M059J (cell line): ENCODE measurements at places on chromosomes 6 and 20. TPM values are rescaled to one million over a fixed set of nuclear protein-coding genes. Genes with fewer than 3 reads are reported as not detected.

DNA sequence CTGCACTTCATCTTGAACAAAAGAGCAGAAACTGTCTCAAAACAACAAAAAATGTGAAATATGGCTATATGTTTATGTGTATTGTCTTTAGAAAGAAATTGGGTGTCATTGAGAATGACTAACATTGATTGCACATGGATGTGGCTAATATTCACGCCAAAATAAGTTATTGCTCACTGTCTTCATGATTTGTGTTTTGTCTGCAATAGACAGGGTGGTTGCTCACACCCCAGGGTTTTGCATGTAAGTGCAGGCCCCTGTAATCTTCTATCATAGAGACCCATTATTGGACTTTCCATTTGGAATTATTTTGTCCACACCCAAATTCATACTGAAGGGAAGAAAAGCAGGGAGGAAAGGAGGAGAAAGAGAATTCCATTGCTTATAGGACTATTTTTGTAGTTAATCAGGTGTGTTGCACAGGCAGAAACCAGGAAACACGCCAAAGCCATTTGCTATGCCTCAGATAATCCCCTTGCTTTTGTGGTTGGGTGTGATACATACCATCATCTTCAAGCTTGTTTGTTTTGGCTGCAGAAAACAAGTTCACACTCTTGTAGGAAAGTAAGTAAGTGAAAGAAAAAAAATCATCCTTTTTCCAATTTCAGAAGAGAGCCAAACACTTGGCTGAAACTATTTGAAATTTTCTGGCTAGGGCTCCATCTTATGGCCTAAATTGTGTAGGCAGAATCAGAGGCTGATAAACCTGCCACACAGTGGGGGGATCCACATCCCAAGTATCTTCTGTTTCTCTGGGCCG lies 214.1 kb downstream of the COL12A1 start:
- peak; percentile 50 for DNase-seq

DNA sequence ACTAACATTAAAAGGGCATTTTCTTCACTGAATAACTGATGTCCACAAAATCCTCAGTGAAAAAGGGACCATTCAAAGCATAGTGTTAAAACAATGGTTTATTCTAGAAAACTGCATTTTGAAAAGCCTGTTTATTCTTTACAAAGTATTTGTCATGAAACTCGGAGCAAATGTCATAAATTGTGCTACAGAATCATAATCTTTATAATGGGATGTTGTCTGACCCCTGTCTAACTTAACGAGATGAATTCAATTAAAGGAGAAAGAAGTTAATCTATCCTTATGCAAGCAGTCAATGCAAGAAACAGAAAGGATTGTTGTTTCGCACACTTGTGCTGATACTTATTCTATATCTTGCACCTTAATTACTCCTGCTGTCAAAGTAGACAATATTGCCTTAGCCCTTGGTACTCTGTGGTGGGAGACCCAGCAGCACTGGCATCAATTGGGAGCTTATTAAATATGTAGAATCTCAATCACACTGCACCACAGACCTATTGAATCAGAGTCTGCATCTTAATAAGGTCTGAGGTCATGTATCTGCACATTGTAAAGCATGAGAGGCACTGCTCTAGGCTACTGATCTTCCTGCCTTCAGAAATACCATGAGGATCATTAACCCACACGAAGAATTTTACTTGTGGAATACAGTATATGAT lies 708.3 kb downstream of the HDGFL1 start:
- DNase-seq, result no peak

The PLA2G7 gene
- 0.20 and 0.57 TPM in 2 replicates for total RNA-seq

DNA sequence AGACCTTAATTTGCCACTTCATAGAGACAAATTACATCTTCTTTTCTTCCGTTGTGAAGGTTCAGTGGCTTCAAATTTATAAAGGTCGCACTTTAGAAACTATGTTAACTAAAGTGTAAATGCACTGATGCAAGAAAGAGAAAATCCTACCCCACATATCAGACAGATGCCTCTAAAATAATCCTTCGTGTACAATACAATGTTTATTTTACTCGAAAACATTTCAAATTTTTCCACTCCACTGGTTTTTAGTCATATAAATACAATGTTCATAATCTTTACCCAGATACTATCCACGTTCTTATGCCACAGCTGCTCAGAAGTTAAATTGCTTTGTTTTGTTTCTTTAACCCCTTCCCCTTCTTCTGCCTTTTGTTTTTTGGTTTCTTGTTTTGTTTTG lies 140.3 kb upstream of the LAMP5 start:
- peak; percentile 68 for DNase-seq

GRCh38 chr6:23529902-23530301 lies 596.1 kb upstream of the NRSN1 start:
- no peak for DNase-seq

- no peak for DNase-seq
Measured at GRCh38 chr20:9043364-9043763, 25.5 kb upstream of the PLCB4 start.

The TRDN gene
- 0.05 and 0.12 TPM in 2 replicates for total RNA-seq

The HAO1 gene
- not detected in 2 replicates for total RNA-seq

The PDYN gene
- total RNA-seq, result not detected in 2 replicates

The EFCAB8 gene
- not detected in 2 replicates for total RNA-seq
